Femur (tissue), 1 donor: ENCODE measurements at places on chromosomes 16 and 17.

DNA sequence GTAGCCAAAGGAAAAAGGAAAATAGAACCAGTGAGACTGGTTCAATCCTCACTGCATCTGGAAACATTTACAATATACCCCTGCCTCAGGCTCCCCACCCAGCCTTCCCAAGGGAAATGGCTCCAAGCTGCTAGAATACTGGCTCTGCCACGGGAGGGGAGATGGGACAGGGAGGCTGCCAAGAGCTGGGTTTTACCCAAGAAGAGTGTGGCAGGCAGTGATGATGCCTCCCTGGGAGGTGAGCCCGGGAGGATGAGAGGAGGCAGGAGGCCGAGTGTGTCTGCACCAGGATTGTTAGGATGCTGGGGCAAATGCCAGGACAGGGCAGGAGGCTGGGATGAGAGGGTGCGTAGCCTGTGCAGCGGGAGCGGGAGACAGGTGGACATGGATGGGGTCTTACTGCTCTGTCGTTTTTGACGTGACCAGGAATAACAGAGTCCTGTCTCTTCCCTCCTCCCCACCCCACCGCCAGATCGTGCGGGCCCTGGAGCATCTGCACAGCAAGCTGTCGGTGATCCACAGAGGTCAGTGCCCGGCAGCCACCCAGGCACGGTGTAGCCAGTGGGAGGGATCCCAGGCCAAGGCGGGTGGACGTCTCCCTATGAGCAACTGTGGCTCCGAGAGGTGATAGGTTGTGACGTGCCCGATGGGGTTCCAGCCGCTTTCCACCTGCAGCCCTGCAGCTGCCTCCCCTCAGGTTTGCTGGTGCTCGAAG is 18.4 kb downstream of the MAP2K3 start:
- DNase-seq: peak; percentile 24

DNA sequence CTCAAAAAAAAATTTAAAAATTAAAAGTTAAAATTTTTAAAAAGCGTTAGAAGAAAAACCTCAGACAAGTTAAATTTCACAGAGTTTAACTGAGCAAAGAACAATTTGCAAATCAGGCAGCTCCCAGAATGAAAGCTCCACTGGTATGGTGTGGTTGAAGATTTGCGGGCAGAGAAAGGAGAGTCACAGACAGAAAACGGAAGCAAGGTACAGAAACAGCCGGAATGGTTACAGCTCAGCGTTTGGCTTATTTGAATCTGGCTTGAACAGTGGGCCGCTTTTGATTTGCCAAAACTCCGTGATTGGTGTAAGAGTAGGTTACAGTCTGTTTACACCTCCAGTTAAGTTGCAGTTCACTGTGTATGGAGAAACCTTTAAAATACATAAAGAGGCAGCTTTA is 297.1 kb downstream of the HS3ST4 start:
- DNase-seq: no peak

GRCh38 chr16:83706394-83706793 is 101.4 kb upstream of the HSBP1 start:
- no peak for DNase-seq

DNA sequence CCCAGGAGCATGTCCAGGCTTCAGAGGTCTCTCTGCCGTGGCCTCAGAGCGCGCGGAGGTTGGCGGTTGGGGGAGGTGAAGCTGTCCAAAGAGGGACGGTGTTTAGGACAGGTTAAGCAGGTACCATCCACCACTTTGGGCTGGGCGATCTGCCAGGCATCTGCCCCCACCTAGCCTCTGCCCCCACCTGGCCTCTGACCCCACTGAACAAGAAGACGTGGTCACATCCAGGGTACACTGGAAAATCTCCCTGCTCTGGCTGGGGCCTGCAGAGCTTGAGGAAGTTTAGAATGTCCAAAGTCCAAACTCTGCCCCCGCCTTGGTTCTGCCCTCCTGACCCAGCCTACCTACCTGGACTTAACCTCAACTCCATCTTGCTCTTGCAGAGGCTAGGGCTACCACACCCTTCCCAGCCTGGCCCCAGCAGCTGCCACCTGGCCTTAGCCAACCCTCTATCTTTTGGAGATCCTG is 1.6 kb downstream of the ITGA3 start:
- DNase-seq: no peak

GRCh38 chr16:89410794-89411309 is 79.5 kb downstream of the ANKRD11 start:
- peak; percentile 83 for DNase-seq

- no peak for DNase-seq
Measured at GRCh38 chr16:52756812-52757517, 210.0 kb upstream of the TOX3 start.

DNA sequence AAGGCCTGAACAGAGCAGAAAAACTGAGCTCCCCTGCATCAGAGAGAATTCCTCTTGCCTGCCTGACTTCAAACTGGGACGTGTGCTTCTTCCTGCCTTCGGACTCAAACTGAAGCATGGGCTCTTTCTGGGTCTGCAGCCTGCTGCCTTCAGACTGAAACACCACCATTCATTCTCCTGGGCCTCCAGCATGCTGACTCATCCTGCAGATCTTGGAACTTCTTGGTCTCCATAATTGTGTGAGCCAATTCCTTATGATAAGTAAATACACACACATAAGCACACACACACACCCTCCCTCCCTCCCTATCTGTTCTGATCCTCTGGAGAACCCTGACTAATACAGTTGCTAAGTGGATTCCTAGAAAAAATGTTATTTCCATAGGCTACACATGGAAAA is 874.3 kb upstream of the EEF2KMT start:
- DNase-seq: no peak

- DNase-seq: no peak
Measured at GRCh38 chr16:57486858-57487834, 853 bp upstream of the DOK4 start.

- no peak for DNase-seq
Measured at GRCh38 chr17:57557834-57558681, 187.0 kb downstream of the CCDC182 start.
